ENCODE measurements at places on chromosomes 2 and 18.

- no peak for DNase-seq
These were observed 42.9 kb upstream of the TMEM178A start for GRCh38 chr2:39622860-39623259.

DNA sequence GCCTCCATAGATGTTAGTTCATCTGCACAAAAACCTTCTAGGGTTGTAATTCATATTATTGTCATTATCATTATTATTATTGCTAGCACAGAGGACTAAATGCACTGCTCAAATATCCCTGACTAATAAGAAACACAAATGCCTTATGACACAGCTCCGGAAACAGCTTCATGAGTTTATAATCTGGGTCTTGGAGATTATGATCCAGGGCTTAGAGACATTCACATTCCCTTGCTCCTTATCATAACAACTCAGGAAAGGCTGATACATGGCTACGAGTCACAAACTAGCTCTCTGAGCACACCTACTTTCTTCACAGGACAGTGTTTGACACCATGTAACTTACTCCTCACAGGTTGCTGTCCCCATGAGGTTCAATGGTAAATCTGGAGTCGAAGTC lies 102.2 kb upstream of the TTC39C start:
- peak; percentile 16 for DNase-seq

GRCh38 chr2:128621074-128621473 lies 302.4 kb upstream of the HS6ST1 start:
- DNase-seq = no peak

DNA sequence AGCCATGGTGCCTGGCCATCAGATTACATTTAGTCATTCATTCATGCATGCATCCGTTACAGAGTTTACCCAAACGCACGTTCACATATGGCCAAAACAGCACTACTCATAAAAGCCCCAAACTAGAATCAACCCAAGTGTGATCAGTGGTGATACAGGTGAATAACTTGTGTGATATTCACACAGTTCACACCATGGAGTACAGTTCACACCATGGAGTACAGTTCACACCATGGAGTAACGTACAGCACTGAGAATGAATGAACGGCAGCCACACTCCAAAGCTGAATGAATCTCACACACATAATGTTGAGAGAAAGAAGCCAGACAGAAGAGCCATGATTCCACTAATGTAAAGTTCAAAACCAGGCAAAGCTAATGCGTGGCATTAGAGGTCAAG lies 12.3 kb upstream of the SLC66A3 start:
- no peak for DNase-seq

GRCh38 chr2:65536596-65536995 lies 104.2 kb upstream of the SPRED2 start:
- no peak for DNase-seq

DNA sequence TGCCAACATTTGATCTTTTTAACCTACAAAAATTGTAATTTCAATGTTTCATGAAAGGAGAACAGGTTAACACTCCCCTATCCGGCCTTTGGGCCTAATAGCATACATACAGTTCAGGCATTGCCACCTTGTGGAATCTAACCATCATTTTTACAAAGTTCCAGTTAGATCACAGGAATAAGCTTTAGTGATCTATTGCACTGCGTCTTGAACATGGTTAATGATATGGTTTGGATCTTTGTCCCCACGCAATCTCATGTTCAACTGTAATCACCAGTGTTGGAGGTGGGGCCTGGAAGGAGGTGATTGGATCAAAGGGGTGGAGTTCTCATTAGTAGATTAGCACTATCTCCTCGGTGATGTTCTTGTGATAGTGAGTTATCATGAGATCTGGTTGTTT lies 58.2 kb upstream of the NEUROD1 start:
- no peak for DNase-seq

- DNase-seq = no peak
These were observed 207.7 kb upstream of the CRIM1 start for GRCh38 chr2:36147670-36148390.

- DNase-seq = no peak
These were observed 37.6 kb upstream of the PMAIP1 start for GRCh38 chr18:59861963-59862819.

- no peak for DNase-seq
These were observed 606 bp downstream of the AGBL5 start for GRCh38 chr2:27051902-27052645.

DNA sequence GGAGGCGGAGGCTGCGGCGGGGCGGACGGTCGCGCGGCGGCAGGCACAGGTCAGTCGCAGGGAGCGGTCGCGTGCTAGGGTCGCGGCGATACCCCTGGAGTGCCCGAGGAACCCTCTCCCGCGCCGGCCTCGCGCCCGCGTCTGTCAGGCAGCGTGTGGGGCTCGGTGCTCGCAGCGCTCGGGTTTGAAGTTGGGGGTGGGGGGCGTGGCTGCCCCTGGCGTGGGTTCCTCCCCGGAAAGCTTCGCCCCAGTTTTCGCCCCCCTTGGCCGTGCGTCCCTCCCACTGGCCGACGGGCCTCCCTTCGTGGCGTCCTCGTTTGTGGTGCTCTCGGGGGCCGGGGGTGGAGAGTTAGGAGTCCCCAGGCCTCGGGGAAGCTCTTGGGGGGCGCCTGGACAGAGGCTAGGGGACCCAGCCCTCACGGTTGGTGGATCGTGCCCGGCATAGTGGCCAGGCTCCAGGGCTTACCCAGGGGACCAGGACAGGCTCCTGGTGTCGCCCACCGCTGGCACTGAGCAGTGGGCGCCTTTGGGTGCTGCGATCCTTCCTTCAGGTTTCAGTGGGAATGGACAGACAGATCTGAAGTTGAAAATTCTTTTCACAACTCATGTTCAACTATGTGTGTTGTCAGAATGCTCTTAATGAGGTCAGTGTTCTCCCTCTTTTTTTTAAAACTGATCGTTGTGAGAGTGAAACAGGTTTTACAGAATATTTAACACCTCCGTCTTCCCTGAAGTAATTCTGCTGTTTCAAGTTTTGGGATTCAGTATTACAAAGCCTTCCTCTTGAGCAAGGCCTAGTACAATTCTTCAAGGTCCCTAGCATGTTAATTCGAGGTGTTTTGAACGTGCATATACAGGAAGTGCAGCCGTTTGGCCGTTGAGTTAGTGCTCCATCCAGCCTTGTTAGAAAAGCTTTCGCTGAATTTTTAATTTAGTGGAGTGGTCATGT lies 604 bp downstream of the RALBP1 start:
- DNase-seq = peak; percentile 11

DNA sequence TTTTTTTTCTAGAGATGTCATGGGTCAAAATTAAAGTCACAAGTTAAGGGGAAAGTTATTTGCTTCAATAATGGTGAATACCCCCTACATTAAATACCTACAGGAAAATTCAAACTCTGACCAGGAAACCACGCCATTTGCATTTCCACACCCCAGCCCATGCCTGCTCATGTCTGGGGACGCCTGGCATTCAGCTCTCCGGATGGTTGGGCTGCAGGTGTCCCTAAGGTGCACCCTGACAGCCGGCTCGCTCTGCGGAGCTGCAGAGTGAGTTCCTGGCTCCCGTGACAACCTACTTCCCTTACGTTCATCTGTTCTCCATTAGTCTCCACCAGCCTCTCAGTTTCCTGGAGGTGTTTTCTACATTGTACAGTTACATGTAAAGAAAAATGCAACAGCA lies 122.7 kb upstream of the RIOK3 start:
- DNase-seq = no peak

DNA sequence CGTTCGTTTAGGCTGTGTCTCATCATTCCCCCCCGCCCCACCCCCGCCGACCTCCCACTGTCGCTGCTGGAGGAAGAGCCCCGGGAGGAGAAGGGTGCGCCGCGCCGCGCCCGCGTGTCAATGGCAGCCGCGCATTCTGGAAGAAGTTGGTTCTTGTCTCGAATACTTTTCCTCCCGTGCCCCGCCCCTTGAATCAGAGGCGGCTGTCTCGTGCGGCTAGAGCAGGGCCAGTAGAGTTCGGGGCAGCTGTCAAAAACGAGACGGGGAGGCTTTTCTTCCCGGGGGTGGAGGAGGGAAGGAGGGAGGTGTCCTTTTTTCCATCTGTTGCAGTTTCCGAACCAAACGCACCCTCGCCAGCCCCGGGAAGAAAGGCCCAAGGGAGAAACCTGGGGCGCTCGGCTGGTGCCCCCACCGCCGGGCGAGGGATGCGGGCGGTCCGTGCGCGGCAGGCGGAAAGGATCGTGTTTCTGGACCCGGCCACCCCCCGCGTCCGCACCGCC lies 410 bp upstream of the TGIF1 start:
- DNase-seq = no peak

GRCh38 chr2:233321166-233321565 lies 13.6 kb downstream of the SAG start:
- no peak for DNase-seq

DNA sequence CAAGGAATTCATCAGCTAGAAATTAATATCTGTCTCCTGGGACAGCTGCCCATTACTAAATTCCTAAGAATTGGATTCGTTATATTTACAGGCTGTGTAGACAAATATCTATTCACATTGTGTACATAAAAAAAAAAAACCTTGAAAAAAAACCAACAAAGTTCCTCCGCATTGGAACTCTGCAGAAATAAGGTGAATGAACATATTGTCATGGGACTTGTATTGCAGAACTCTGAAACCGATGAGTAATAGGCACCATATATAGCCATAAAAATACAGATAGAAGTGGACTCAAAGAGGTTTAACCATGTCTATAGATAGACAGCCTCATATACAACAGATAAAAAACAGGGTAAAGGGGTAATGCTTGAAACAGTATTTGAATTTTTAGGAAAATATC lies 909.9 kb upstream of the CHAC2 start:
- DNase-seq = no peak

DNA sequence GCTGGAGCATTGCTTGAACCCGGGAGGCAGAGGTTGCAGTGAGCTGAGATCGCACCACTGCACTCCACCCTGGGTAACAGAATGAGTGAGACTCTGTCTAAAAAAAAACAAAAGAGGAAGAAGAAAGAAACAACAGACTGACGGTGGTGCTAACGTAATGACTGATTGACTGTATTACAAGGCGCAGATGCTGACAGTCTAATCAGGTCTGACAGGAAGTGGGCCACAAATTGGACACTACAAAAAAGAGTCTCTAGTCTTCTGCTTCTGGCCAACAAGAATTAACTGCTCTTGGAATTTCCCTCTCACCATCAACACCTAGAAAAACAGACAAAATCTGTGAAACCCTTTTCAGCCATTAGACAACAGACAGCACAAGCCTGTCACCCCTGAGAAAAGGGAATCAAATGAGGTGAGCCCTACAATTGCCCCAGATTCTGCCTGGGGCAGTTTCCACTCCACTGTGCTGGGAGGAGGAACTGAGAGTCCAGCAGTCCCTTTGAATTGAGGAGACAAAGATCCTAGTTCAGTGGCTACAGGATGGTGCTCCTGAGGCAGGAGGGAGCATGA lies 43.3 kb downstream of the SNED1 start:
- DNase-seq = no peak

DNA sequence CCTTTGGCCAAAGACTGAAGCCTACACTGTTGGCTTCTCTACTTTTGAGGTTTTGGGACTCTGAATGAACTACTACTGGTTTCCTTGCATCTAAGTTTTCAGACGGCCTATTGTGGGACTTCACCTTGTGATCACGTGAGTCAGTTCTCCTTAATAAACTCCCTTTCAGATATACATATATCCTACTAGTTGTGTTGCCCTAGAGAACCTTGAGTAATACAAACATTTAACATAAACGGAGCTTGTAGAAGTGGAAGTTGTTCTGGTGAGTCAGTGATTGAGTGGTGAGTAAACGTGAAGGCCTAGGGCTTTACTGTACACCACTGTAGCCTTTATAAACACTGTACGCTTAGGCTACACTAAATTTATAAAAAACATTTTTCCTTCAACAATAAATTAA lies 107.2 kb upstream of the CDH2 start:
- DNase-seq = peak; percentile 3

DNA sequence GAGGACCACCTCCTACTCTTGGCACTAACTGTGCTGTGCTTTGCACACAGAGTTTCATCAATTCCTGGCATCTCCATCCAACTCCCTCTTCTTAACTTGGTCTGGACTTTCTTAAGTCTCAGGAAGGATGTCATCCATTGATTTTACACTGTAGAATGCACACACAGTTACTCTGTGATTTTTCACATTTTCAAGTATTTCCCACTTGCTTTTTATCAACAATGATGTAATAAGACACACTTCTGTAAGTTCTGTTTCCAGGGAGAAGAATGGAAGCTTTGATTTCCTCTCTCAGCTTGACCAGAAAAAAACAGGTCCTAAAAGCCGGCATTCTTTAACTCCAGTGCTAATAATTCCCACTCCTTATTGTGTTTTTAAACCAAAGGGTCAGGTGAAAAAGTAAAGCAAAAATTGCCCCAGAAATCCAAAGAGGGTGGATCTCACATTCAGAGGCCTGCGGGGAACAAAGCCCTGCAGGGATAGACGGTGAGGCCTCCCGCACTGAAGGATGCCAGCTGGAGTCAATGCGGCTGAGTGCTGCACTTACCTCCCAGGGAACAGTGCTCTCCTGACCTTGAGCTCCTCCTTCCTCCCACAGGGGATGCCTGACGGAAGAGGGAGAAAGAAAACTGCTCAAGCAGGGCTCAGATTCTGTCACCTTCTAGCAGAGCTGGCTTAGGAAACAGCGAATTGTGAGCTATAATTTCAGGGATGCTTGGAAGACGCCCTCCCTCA lies 83.1 kb downstream of the PDCL3 start:
- no peak for DNase-seq

DNA sequence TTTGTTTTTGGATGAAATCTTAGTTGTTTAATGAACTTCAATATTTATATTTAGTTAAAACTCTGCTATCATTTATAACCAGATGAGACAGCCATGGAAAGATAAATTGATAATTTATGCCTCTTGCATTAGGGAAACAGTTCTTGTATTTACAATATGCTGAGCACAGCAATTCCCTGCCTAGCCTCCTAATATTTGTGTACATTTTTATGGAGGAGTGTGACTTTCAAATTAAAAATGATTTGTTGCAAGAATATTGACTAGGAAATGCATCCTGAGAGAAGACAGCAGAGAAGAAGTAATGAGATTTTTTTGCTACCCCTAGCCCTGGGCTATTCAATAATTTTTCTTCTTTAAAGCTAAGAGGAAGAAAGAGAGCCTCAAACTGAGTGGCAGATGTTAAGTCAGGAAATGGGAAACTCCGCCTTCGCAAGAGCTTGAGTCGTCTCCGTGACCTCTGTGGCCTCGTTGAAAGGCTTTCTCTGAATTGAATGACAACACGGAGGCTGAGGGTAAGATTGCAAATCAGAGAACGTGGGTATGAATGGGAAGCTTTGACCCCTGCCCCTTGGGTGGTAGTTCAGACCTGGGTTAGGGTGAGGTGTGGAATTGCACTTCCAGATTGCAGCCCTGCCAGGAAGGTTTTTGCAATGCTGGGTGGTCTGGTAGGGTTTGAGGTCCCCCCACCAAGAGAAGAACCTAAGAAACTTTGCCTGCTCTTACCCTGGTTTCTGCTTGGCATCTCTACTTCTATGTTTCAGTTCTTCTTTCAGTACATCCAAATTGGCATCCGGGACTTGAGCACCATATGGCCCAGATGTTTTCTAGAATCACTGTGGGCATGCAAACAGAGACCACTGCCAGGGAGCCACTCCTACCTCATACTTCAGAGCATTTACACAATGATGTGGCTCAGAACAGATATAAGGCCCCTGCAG lies 210.3 kb upstream of the RBMS1 start:
- DNase-seq = no peak

Data from fibroblast of skin of scalp (primary cell).